Hepatic stellate cell (primary cell): ENCODE measurements at places on chromosomes 5 and 9.
A peak's percentile ranks its signal among the peaks of the same experiment; 100 is the strongest.

- DNase-seq: no peak
Measured at GRCh38 chr5:79694652-79695051, 5.0 kb downstream of the CMYA5 start.

DNA sequence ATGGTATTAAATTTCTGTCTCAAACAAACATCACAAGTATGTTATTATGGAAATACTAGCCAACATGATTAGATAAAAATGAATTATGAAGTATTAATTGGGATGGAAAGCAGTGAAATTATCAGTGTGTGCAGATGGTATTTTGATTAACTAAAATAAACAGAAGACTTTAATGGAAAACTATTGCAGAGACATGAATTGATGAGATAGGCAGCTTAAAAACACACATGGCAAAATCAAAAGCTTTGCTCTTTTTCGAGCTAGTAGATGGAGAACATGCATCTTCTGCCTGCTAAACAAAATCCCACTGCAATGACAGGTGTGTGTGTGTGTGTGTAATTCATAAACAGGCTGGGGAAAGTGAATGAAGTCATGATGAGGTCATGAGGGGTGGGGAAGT, 426.2 kb downstream of the MTRR start:
- DNase-seq: no peak

- no peak for DNase-seq
Measured at GRCh38 chr5:180640611-180640860, 8.9 kb downstream of the FLT4 start.

DNA sequence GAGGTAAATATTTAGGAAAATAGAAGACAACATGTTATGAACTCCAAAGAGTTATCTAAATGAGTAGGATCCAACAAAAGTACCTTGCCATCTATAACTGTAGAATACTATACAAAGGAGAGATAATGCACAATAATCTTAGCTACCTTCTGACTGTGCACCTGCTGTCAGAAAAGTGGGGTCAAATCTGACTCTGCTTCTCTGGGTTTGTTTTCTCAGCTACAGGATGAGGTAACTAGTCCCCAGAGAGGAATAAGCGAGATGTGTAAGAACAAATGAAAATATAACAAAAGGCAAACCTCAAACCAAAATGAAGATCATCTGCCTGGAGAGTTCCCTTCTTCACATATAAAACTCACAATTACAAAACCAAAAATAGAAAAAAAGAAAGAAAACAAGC, 204.8 kb downstream of the DCP2 start:
- no peak for DNase-seq

GRCh38 chr5:132243366-132243977, 14.0 kb upstream of the PDLIM4 start:
- DNase-seq: no peak

DNA sequence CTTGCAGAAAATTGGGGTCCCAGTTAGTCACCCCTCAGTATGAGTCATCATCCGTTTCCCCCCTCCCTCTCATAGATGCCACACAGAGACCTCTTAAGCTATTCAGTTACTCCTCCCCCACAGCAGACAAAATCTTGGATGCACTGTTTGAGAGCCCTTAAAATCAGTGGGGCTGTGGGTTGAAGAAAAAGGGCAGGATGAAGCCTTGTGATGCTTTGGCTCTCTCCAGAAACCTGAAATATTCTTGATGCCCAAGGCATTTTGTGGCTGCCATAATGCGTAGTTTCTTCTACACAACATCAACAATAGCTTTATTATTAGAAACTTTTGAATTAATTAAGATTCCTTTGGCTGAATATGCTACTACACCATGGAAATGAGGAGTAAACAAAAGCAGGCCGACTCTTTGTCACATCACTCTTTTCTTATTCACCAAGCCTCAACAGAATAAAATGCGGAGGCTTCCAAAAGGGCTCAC, 133.8 kb downstream of the MRPS30 start:
- no peak for DNase-seq

DNA sequence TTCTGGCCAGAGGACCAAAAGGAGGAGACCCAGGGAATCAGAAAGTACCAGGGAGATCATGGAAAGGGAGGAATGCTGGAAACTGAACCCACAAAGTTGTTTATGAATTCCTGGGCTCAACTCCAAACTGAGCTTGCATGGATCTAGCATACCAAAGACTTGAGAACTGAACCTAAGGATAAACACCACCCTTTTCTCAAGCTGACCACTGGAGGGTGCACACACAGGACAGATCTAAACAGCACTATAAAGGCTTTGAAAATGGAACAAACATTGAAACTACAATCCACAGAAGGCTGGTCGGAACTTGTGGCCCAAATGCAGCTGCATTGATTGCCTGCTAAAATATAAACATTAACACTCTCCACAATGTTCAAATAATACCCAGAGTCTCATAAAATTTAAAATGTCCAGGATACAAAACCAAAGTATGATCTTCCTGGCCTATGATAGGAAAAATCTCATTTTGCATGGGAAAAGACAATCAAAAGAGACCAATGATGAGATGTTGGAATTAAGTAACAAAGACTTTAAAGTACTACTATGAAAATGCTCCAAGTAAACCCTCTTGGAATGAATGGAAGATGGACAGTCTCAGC, 15.6 kb upstream of the IRF1 start:
- peak; percentile 87 for DNase-seq

GRCh38 chr9:96494215-96494800, 44.3 kb downstream of the HABP4 start:
- DNase-seq: no peak

DNA sequence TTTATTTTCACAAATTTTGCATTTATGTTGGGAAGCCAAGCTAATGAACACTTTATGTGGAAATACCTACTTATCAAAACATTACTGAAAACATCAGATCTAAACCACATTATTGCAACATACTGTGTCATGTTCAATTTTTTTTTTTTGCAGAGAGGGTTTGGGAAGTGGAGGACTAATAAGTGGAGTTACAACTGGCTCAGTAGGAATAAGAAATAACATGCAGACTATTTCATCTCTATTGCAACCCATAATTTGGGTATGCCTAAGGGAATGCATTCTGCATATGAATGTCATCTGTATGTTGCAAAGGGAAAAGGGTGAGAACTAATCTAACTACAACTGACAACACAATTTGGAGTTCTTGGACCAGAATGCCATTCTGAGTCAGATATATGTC, 41.8 kb downstream of the APC start:
- no peak for DNase-seq

DNA sequence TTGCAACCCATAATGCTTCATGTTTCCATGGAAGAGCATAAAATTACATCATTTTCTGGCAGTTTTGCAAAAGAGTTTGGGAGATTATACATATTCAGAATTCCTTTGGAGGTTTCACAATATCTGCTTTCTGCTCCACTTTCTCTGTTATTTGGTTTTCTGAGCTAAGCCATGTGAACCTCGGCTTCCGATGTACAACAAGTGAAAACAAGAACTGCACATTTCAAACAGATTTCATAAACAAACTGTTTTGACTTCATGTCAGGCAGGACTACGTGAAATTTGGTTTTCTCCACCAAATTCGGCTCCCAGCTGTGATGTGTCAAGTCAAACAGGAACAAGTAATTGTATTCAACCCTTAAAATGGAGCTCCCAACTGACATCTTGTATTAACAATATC, 609.8 kb downstream of the IRX1 start:
- DNase-seq: no peak

DNA sequence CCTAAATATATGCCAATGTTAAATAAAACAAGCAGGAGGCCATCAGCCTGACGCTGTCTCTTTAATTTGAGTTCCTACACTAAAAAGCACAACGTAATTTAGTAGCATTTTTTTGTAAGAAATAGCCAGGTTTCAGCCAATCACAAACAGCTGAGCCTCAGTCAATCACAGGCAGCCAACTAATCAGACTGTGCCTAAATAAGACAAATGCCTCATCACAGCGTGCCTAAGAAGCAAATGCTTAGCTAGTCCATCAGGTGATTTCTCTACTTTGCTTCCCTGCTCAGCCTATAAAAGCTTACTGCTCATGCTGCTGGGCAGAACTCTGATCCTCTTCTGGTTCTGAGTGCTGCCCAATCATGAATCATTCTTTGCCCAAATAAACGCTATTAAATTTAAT, 38.3 kb upstream of the RORB start:
- DNase-seq: no peak

DNA sequence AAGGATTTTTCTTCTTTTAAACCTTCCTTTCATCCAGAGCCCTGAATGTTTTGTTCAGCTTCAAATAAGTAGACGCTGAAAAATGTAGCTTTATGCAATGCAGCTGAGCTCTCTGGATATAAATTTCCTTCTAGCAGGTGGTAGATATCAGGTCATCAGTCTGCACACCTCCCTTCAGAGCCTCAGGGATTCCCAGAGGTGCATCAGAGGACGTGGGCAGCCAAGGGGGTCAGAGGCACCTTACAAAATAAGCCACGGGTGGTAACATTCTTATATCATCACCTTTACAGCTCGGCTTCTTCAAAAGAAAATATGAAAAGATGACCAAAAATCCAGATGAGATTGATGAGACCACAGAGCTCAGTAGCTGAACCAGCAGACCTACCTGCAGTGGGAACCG, 19.3 kb downstream of the MOCS2 start:
- DNase-seq: no peak

DNA sequence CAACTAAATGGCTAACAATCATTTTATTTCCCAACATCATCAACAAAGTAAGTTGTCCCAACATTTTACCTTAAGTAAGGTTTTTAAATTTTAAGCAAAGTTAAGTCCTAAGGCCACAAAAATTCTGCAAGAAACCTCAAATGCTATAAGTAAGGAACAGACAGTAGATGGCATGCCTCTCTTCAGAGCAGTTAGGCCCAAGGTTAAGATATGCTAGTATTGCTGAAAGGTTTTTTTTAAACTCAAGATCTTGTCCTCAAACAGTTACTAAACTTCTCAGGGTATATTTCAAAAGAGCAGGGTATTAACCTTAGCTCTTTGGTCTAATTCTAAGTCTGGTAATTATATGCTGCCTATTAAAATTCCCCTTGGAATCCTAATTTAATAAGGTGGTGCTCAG, 35.1 kb downstream of the PJA2 start:
- no peak for DNase-seq
